Stimulated activated CD4-positive, alpha-beta T cell treated with anti-CD3 and anti-CD28 coated beads, TNF-alpha, amount 100 ng/mL, for 48 hours (primary cell): ENCODE measurements at places on chromosomes 4 and X.

DNA sequence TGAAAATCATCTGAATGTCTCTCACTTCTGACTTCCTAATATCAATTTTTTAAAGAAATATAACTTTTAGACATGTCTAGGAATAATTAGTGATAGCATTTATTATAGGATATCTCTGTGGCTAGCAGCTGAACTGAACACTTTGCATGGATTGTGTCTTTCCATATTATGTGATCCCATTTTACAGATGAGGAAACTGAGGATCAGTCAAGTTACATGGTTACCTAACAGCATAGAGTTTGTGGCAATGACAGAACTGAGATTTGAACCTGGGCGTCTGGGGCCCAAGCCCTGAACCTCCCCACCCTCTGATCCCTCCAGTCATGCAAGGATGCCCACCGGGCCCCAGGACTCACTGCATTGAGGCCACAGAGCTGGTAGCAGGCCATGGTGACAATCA lies 101.3 kb downstream of the SLC2A9 start:
- no peak for DNase-seq

DNA sequence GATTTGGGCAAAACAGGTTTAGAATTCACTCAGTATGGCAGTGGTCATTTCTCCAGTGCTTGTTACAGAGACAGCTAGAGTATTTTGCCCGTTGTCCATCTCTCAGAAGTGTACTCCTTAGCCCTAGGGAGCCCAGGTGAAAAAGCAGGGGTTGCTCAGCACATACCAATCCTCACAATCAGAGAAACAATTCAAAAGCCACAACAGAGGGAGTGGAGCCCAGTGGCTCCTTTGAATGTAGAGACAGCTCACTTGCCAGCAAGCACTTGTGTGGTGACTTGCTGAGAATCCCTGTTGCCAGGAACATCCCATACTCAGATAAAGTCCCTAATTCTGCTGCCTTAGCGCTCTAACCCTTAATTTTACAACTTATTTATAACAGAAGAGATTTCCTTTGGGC lies 1488.3 kb downstream of the RPA4 start:
- DNase-seq: no peak

- DNase-seq: no peak
Measured at GRCh38 chr4:153064571-153064970, 128.4 kb downstream of the FHDC1 start.

GRCh38 chr4:54090804-54091623 lies 8.9 kb upstream of the GSX2 start:
- DNase-seq: no peak

GRCh38 chr4:8439914-8440491 lies 520 bp downstream of the ACOX3 start:
- DNase-seq: peak; percentile 20

- DNase-seq: no peak
Measured at GRCh38 chrX:119492463-119492862, 24.2 kb downstream of the SLC25A5 start.

- no peak for DNase-seq
Measured at GRCh38 chrX:84248226-84248625, 60.2 kb upstream of the RPS6KA6 start.

DNA sequence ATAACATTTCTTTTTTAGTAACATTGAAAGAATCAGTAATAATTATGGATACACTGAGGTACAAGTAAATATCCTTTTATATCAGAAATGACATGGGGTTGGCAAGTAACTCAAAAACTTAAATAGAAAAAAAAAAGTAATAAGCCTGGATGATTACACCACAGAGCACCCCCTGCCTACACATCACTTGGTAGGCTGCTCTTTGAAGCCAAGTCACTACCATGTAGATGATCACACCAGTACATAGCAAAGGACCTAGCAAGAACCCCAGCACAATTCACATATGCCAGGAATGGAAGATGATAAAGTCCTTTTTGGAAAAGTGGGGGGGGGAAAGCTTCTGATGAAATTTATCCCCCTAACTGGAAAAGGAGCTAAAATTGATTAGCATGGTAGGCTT lies 56.9 kb downstream of the METTL14 start:
- no peak for DNase-seq

- DNase-seq: no peak
Measured at GRCh38 chr4:23957465-23957864, 67.6 kb upstream of the PPARGC1A start.

DNA sequence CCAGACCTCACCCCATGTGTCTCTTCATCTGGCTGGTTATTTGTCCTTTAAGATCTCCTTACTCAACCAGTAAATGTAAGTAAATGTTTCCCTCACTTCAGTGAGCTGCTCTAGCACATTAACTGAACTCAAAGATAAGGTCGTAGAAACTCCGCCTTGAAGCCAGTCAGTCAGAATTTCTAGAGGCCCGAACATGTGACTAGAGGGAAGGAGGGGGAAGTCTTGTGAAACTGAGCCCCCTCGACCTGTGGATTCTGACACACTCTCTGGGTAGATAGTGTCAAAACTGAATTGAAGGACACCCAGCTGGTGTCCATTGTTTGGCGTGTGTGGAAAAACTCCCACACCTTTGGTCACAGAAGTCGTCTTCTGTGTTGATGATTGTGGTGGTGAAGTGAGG lies 933.9 kb downstream of the ADGRL3 start:
- no peak for DNase-seq

DNA sequence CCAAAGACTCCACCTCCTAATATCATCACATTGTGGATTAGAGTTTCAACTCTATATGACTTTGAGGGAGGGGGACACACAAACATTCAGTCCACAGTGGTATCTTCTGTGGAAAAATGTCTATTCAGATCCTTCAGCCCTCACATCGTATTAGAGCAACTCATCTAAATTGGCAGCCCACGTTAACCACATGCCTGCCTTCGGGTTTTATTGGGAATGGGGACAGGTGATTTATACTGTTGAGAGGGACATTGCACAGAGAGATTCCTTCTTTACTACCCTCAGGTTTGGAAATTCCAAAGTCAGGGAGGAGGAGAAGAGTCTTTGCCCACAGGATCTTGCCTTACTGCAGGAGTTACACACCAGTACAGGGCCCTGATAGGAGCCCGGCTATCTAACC lies 372.5 kb downstream of the AFF2 start:
- DNase-seq: no peak

DNA sequence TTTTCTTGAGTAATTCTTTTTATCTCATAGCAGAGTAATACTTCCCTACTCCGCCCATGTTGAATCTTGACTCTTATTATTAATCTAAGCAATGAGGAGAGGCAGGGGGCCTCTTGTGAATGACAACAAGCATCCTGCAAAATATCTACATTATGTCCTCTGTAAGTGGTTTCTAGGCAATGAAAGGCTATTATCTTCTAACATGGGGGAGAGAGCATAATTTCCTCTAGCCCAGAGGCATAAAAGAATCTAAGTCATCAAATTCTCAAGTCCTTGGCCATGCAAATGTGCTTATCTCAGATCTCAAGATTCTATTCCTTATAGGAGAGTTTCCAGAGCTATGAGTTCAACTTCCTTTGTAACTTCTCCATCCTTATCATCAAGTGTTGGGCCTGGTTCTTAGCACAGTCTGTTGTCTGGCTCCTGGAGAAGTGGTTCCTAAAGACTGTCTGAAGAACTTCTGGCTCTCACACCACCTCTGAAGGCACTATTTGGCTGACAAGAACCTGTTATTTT lies 423.1 kb upstream of the INTU start:
- no peak for DNase-seq

DNA sequence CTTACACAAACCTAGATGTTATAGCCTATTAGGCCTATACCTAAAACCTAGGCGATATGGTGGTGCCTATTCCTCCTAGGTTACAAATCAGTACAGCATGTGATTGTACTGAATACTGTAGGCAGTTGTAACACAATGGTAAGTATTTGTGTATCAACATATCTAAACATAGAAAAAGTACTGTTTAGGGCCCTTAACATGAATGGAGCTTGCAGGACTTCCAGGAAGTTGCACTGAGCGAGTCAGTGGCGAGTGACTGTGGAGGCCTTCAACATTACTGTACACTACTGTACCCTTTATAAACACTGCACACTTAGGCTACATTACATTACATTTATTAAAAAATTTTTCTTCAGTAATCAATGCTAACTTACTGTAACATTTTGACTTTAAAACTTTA lies 37.8 kb downstream of the WWC2 start:
- DNase-seq: no peak

DNA sequence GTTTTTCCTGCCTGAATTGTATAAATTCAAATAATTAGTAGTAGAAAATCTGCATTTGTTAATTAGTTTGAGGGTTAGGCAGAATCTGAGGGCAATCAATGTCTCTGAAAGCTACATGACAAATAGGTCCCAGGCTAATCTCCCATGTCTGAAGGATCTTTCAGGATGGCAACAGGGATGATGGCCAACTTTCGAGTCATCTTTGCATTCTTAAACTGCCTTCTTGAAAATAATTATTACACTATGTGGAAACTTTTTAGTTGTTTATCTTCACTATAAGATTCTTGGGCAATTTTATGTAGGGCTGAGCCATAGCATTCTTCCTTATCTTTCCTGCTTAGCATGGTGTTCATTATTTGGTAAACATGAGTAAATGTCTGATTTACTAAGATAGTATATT lies 490.3 kb upstream of the EPHA5 start:
- DNase-seq: no peak
